ENCODE measurements at places on chromosomes 13 and 19. TPM values are rescaled to one million over a fixed set of nuclear protein-coding genes. Genes with fewer than 3 reads are reported as not detected.

MYH14 gene
- 70.5 TPM for total RNA-seq

CEACAM3 gene
- total RNA-seq: 0.35 TPM

PLPP2 gene
- total RNA-seq: 1.8 TPM

AXL gene
- total RNA-seq: 10.1 TPM

TEKTIP1 gene
- total RNA-seq: 1.9 TPM

ETV2 gene
- total RNA-seq: 0.48 TPM

CPB2 gene
- 607 TPM for total RNA-seq

IQCN gene
- 2.8 TPM for total RNA-seq

ICAM4 gene
- total RNA-seq: 0.15 TPM

CYP2A6 gene
- 2,152 TPM for total RNA-seq

EHD2 gene
- 6.3 TPM for total RNA-seq

- DNase-seq: no peak
Measured at GRCh38 chr19:30011051-30011578, 69.1 kb downstream of the URI1 start.

- DNase-seq: no peak
Measured at GRCh38 chr19:15476325-15476724, 3.0 kb downstream of the PGLYRP2 start.

GRCh38 chr13:25192936-25193335 is 20.8 kb upstream of the AMER2 start:
- no peak for DNase-seq

- DNase-seq: no peak
Measured at GRCh38 chr13:41282129-41282571, 18.8 kb upstream of the MTRF1 start.

- no peak for DNase-seq
Measured at GRCh38 chr13:91312324-91312723, 35.2 kb upstream of the MIR17HG start.

DNA sequence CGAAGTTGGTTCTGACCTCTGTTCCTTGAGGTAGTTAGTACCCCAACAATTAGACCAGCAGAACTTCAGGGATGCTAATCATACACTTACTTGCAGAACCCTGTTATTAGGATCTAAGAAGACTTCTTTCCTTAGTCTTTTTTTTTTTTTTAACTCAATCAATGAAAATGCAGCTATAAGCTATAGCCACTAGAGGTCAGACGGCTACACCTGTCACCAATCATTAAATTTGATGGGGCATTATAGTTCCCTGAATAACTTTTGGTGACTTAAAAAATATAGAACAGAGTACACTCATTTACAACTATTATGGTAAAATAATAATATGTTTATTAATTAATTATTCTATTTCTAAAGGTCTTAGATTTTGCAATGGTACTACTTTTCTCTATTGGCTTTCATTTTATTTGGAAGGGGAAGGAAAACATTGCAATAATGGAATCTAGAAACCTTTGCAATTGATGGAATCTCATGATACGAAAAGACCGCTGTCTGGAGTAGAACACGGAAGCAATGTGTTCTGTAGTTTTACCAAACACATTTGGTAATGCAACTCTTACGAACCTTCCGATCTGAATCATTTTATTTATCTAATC is 483.2 kb downstream of the DIAPH3 start:
- no peak for DNase-seq

- DNase-seq: peak; percentile 58
Measured at GRCh38 chr19:46951171-46951986, 68.3 kb upstream of the NPAS1 start.

DNA sequence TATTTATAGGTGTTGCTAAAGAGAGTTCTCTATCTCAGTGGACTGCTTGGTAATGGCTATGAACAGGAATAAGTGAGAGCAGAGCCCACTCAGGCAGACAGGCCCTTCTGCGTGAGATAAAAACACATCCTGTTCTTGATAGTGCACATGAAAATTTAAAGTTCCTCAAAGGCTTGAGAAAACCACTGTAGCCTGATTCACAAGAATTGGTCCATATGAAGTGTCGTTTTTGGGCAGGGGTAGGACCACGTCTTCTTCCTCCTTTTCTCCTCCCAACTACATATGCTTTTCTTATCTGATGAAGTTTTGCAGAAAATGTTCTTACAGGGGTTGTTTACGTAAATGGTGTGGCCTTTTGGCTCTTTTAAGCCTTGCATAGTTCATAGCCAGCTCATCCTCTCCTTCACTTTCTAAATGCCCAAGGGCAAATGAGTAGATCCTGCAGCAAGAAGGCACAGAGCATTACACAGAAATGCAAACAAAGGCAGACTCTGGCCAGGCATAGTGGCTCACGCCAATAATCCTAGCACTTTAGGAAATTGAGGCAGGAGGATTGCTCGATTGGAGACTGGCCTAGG is 53.8 kb downstream of the RNF6 start:
- DNase-seq: no peak

DNA sequence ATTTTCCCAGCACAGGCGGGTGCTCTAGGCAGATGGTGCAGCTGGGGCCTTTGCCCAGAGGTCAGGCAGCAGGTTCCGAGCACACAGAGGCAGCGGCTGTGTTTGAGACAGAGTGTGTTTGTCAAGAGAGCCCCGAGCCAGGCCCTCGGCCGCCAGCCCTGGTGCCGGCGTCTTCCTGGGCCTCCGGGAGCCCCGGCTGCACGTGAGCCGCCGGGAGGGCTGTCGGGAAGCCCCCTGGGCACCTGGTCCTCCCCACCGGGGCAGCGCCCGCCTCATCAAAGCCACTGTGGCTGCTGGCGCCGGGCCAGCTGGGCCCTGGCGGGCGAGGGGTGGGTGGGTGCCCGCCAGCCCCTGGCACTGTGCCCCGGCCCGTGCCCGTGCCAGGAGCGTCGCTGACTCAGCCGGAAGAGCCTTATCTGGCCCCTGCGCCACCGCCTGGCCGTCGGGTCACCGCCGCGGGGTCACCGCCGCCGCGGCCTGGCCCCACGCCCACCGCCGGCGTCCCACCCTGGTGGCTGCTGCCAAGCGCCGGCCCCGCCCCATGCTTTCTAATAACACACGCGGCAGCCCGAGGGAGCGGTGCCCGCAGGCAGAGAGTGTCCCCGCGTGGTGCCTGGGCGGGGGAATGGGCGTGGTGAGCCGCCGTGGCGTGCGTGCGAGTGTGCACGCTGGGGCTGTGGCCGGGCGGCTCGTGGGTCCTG is 14.9 kb downstream of the ARID3A start:
- peak; percentile 91 for DNase-seq

- DNase-seq: no peak
Measured at GRCh38 chr19:11247934-11248333, 8.5 kb downstream of the ANGPTL8 start.

GRCh38 chr19:33724021-33724720 is 72.5 kb upstream of the KCTD15 start:
- no peak for DNase-seq

- no peak for DNase-seq
Measured at GRCh38 chr13:71156550-71156949, 710.5 kb downstream of the DACH1 start.

GRCh38 chr13:51225029-51225428 is 2.8 kb downstream of the FAM124A start:
- no peak for DNase-seq

DNA sequence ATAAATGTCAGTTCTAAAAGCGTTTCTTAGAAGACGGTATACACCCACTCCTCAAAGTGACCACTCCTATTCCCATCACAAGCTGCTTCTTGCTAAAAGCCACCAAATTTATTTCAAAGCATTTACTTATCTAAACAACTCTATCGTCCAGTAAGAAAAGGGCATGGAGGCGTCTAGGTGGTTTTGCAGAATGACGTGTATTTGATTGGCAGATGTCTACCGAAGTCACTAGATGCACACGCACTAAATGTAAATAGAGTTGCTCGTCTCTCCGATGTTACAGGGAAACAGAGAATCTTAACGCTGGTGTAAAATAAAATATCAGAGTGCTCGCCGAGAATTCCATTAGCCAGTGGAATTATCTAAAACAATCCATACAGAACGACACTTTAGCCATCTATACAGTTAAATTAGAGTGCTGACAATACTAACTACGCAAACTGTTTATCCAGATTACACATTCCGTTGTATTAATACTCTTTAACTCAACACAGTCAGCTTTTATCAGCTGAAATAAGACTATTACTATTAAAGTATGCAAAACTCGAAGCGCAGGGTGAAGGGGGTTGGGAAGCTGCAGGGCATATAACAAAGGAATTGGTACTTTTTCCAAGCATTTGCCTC is 1.9 kb downstream of the KLF12 start:
- DNase-seq: no peak

DNA sequence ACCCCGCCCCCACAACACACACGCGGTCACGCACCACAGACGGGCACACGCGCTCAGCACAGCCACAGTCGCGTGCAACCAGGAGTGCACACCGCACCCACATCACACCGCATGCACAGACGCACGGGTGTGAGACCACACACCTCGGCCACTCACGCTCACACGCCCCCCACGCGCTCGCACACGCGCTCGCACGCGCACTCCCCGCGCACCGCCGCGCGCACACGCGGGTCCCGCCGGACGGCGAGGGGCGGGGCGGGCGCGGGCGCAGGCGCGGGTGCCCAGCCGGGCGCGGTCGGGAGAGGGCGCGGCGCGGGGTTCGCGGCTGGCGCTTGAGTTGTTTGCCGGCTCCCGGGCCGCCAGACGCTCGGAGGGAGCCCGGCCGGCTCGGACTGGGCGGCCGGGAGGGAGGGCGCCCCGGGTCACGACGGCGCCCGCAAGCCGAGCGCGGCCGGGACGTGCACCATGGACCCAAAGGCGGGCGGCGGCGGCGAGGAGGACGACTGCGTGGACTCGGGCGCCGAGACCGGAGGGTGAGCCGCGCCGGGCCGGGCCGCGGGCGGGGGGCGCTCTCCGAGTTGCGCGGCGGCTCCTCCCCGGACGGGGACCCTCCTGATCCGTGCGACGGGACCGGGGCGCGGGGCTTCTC is at the start of gene FAM124A:
FAM124A (plus strand) TSS at position 362 of the 649 bp plus-strand sequence; CDS start at position 466, 104 bp downstream.
- peak; percentile 57 for DNase-seq

DNA sequence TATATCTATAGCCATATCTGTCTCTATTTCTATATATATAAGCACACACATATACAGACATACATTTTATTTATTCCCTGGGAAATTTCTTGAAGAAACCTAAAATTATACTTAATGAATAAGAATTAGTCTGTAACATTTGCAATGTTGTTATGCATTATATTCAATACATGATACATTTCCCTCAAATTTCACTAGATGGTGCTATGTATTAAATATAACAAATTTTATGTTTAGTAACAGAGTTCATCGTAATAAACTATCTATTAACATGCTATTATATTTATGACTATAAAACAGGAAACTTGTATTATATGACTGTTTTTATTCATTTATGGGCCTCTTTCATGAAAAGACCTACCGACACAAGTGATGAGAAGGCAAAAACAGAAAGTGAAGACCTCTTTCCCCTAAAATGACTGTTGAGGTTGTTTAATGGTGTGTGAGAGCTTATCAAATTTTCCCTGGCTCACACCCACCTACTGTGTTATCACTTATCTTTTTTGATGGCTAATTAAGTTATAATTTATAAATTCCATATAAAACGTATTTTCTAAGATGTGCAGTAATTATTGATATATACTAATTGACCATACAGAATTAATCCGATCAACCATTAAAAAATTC is 881.9 kb downstream of the SLITRK6 start:
- no peak for DNase-seq

DNA sequence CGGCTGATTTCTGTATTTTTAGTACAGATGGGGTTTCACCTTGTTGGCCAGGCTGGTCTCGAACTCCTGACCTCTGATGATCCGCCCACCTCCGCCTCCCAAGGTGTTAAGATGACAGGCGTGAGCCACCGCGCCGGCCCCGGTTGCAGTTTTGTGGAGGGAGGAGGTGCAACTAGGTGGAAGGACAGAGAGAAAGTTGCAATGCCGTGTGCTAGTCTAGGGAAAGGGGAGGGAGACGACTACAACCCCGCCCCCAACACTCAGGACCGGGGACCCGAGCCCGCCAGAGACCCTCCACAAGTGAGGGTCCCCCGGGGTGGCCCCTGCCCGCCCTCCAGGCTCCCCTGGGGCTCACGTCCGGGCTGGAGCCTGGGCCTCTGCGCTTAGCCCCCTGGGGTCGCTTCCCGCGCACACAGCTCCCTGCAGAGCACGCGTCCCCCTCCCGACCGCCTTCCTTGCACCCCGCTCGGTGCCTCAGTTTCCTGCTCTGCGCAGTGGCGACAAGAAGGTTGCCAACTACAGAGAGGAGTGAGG is 1.2 kb upstream of the ARID3A start:
- DNase-seq: no peak

GRCh38 chr19:56837004-56837403 is 3.5 kb downstream of the PEG3 start:
- DNase-seq: no peak

- DNase-seq: peak; percentile 75
Measured at GRCh38 chr19:10961073-10961860, 437 bp downstream of the SMARCA4 start.
